Ascending aorta (tissue), 2 donors: ENCODE measurements at places on chromosomes 1 and 21.

- no peak for DNase-seq
- no peak overlapping the region for H3K4me3 ChIP-seq
- no peaks in the 10 kb centered on the region for H3K4me1 ChIP-seq
- H3K27me3 ChIP-seq, result no peaks in the 10 kb centered on the region
- no peak overlapping the region for H3K27ac ChIP-seq
These were observed 4.6 kb upstream of the CLCA2 start for GRCh38 chr1:86419277-86419903.

DNA sequence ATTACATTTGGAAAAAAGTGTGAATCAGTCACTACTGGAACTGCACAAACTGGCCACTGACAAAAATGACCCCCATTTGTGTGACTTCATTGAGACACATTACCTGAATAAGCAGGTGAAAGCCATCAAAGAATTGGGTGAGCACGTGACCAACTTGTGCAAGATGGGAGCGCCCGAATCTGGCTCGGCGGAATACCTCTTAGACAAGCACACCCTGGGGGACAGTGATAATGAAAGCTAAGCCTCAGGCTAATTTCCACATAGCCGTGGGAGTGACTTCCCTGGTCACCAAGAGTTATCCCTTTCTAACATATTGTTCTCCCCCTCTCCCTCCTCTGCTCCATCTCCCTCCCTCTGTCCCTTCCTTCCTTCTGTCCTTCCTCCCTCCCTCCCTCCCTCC, 47.7 kb upstream of the RHOU start:
- H3K4me1 ChIP-seq, result peaks cover 13% of the 10 kb centered on the region
- DNase-seq, result no peak
- no peaks in the 10 kb centered on the region for H3K27me3 ChIP-seq

- H3K27me3 ChIP-seq, result no peaks in the 10 kb centered on the region
- H3K36me3 ChIP-seq, result no peaks in the 10 kb centered on the region
- no peak overlapping the region for H3K27ac ChIP-seq
- no peak overlapping the region for H3K4me3 ChIP-seq
These were observed 36.1 kb downstream of the CDCA8 start for GRCh38 chr1:37728416-37728815.

- no peak overlapping the region for H3K4me3 ChIP-seq
- H3K27me3 ChIP-seq, result no peaks in the 10 kb centered on the region
- H3K4me1 ChIP-seq, result no peaks in the 10 kb centered on the region
These were observed 117.3 kb downstream of the KAZN start for GRCh38 chr1:14715802-14716201.

DNA sequence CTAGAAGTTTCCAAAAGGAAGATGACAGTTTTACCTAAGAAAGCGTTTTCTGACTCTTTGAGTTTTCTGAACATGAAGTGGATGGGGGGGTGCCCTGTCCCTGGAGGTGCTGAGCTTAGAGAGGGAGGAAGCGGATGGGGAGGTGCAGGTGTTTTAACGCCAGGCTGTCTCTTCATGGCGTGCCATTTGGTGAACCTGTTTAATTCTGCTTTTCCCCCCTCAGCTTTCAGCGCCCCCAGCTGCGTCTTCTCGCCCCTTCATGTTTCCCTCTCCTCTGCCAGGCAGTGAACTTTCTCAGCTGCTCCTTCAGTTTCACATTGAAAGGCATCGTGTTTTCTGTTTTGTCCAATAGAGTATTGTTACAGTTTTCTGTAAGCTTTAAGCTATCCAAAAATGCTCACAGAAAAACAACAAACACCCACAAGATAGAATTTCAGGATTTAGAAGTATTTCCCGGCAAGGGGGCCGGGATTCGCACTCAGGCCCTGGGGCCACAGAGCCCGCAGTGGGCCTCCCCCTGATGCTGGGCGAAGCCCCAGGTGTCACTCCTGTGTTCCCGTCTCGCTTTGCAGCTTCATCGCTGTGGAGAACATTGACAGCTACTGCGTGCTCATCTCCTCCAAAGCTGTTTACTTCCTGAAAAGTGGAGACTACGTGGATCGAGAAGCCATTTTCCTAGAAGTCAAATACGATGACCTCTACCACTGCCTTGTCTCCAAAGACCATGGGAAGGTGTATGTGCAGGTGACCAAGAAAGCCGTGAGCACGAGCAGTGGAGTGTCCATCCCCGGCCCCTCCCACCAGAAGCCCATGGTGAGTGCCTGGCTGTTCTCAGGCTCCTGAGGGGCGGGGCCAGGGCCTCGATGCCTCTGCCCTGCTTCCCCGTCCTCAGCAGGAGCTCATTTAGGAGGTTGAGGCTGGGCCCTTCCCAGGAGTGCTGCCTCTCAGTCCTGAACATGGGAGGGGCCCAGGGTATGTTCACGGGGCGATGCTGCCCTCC, 111.4 kb downstream of the DHRS3 start:
- no peaks in the 10 kb centered on the region for H3K27me3 ChIP-seq
- peaks cover 14% of the 10 kb centered on the region for H3K4me1 ChIP-seq
- no peak overlapping the region for H3K4me3 ChIP-seq
- no peak overlapping the region for H3K27ac ChIP-seq

DNA sequence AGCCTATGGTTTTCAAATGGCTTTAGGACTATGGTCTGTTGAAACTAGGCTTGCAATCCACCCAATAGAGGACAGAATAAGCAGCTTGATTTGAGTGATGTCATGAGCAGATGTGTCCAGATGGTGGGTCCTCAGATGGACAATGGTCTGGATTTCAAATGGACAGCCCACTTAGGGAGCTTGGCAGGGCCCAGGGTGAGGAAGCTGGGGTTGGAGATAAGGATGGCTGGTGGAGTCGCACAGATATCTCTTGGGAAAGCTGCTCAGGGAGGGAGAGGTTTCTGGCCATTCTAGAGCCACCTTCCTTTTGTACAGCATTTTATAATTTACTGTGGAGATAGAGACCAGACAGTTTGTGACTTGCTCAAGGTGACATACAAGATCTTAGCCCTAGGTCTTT, 55.0 kb downstream of the NFASC start:
- no peak for DNase-seq
- no peaks in the 10 kb centered on the region for H3K36me3 ChIP-seq
- H3K4me3 ChIP-seq, result no peak overlapping the region
- no peaks in the 10 kb centered on the region for H3K27me3 ChIP-seq

DNA sequence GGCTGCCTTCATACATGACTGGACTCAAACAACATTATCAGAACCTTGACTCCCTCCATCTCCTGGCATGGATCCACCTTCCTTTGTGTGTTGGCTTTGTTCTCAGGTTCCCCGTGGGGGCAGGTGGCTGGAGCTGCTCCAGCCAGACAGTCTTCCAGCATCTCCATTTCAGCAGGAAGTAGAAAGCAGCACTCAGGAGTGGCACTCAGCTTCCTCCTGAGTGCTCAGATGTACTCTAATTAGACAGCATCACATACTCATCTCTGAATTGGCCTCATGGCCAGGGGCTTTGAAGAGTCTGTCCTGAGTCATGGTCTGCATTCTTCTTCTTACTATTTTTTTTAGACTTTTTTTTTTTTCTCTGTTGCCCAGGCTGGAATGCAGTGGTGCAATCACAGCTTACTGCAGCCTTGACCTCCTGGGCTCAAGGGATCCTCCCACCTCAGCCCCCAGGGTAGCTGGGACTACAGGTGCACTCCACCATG, 27.9 kb downstream of the OVAAL start:
- no peak for DNase-seq
- no peak overlapping the region for H3K4me3 ChIP-seq
- peak overlapping the region; percentile 53 for H3K27ac ChIP-seq
- no peaks in the 10 kb centered on the region for H3K27me3 ChIP-seq
- no peaks in the 10 kb centered on the region for H3K36me3 ChIP-seq

- no peaks in the 10 kb centered on the region for H3K27me3 ChIP-seq
- no peak overlapping the region for H3K27ac ChIP-seq
- H3K36me3 ChIP-seq, result no peaks in the 10 kb centered on the region
- H3K4me1 ChIP-seq, result peaks cover 6% of the 10 kb centered on the region
- no peak for DNase-seq
These were observed 88.5 kb downstream of the GPR88 start for GRCh38 chr1:100626397-100626796.

DNA sequence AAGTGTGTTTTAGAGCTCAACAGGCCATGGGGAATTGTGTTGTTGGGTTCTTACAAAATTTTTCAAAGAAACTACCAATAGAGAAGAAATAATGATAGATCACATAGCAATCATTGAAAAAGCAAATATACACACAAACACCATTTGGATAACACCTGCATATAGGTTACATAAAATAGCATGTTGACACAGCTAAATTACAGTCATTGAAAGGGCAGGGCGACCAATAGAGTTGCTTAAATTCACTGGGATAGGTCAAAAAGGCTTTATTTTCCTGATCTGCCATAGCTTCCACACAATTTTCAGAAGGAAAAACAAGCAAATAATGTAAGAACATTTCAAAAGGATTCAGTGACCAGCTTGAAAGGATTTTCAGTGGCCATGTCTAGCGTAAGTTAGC, 57.9 kb upstream of the FGGY start:
- H3K27ac ChIP-seq, result no peak overlapping the region
- H3K4me3 ChIP-seq, result no peak overlapping the region
- no peaks in the 10 kb centered on the region for H3K36me3 ChIP-seq
- no peaks in the 10 kb centered on the region for H3K27me3 ChIP-seq

GRCh38 chr1:184801503-184801902, 46.8 kb upstream of the EDEM3 start:
- H3K4me3 ChIP-seq, result no peak overlapping the region
- H3K4me1 ChIP-seq, result peaks cover 5% of the 10 kb centered on the region
- H3K27ac ChIP-seq, result peak overlapping the region; percentile 28
- H3K27me3 ChIP-seq, result no peaks in the 10 kb centered on the region
- H3K36me3 ChIP-seq, result peaks cover 52% of the 10 kb centered on the region

GRCh38 chr1:202689493-202690342, 20.5 kb downstream of the SYT2 start:
- H3K4me1 ChIP-seq, result no peaks in the 10 kb centered on the region
- no peak overlapping the region for H3K27ac ChIP-seq
- no peak overlapping the region for H3K4me3 ChIP-seq
- H3K27me3 ChIP-seq, result no peaks in the 10 kb centered on the region
- H3K36me3 ChIP-seq, result no peaks in the 10 kb centered on the region

DNA sequence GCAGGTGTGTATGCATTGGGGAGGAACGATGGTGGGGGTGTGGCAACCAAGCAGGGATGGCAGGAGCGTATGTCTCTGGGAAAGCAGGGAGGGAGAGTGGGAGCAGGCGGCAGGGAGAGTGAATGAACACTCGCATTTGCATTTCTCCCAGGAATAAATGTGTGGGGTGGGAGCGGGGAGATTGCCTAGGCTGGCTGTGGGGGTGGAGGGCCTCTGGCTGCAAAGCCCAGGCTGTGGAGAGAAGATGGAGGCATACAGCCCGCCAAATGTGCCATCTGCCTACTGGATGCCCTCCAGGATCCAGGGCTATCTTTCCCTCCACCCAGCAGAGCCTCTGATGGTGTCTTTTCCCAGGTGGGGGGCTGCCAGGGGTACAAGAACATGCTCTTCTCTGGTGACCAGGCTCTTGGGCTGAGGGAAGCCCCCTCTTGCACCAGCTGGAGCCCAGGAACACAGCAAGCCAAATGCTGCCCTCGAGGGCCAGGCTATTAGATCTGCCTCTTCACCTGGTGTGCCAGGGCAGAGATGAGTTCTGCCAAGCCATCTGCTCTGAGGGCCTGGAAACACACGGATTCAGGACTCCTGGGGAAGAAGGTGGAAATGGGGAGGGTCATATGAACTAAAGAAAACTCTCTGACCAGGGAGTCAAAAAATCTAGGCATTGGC, 1.7 kb upstream of the OPTC start:
- H3K4me1 ChIP-seq, result peaks cover under 1% of the 10 kb centered on the region
- no peak overlapping the region for H3K27ac ChIP-seq
- peak; percentile 59 for DNase-seq
- H3K36me3 ChIP-seq, result peaks cover 21% of the 10 kb centered on the region

GRCh38 chr1:938088-938683, 14.5 kb downstream of the SAMD11 start:
- peaks cover 13% of the 10 kb centered on the region for H3K4me1 ChIP-seq
- peaks cover 12% of the 10 kb centered on the region for H3K27me3 ChIP-seq
- H3K27ac ChIP-seq, result no peak overlapping the region
- DNase-seq, result no peak
- H3K4me3 ChIP-seq, result no peak overlapping the region
